ELF-1 (cell line): ENCODE measurements at places on chromosomes 11 and 22.

DNA sequence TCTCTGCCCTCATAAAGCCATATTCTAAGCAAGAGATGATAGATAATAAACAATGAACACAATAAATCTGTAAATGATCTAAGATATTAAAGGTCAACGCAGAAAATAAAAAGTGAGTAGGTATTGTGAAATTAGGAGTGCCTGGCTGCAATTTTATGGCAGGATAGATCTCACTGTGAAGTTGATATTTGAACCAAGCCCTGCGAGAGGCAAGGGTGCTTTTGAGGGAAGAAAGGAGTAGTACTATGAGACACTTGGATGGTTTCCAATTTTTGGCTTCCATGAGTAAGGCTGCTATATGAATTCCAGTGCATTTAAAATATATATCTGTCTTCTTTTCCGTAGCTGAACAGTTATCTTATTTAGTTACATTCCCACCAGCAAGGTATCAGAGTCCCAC is 720.0 kb upstream of the CNTN5 start:
- no peak for DNase-seq

DNA sequence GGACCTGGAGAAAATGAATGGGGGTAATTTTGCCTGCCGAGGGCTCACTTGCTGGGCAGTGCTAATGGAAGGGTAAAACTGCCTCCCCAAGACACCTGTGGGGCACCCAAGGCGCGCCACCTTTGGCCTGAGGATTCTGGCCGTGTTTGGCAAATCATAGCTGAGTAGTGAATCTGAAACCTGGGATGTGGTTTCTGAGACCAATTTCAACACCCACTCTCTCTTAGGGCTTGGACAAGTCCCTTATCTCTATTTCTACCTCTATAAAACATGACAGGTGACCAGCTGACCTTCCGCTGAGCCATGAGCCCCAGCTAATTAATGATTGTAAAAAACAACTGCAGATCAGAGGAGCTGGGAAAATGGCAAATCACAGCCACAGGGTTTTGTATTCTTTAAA is 1.5 kb upstream of the PACSIN3 start:
- no peak for DNase-seq

- DNase-seq, result no peak
Measured at GRCh38 chr11:44564670-44565210, 723 bp upstream of the CD82 start.

GRCh38 chr22:48887394-48888332 is 940.0 kb downstream of the BRD1 start:
- DNase-seq, result no peak

DNA sequence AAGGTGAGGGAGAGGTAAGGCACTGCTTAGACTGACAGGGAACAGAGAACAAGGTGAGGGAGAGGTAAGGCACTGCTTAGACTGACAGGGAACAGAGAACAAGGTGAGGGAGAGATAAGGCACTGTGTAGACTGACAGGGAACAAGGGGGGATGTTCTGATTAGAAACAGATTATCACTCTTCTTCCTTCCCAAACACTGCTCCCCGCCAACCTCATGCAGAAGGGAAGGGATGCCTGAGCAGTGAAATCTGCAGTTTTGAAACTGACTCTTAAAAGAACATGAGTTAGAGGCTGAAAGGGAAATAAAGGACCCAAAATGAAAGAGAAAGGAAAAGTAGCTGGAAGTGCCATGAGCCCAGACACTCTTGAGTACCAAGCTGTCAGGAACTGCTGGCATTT is 29.8 kb downstream of the NEFH start:
- no peak for DNase-seq

DNA sequence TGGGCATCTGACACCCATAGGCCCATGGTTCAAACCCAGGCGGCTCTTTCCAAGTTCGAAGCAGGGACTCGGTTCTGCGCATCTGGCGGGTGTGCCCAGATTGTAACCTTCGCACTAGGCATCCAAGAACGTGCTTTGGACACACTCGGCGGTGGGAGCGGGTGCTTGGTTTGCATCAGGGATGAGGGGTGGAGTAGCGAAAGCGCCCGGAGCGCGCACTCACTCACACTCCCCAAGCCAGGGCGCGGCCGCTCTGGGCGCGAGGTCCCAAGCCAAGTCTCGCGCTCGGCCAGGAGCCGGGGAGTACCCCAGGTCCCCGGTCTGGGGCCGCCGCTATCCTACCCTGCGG is 243 bp upstream of the SYT9 start:
- no peak for DNase-seq

DNA sequence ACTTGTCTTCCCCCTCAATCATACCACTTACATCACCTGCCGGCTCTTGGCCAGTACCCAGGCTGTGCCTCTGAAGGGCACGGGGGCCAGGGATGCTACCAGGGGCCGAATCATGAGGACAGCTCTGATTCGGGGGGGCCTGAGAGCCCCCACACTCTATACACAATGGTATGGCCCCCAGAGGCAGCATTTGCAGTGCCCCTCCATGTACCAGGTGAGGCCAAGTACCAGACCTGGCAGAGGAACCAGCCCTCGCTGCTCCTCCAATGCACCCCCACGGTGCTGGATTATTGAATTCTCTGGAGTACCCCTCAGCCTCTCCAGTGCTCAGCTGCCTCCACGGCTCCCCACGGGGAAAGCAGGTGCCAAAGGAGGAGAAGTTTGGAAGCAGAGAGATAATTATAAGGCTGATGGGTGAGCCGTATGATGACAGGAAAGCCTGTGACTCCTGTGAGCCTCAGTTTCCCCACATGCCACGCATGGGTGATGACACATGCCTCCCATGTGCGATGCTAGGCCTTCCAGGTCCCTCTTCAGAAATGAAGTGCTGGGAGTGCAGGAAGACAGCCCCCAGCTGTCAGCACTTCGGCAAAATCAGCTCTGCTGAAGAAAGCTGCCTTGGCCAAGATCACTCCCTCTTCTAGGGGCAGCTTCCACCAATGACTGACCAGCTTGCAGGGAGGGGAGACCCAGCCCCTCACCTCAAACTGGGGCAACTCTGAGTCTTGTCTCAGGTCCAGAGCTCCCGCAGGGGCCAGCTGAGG is 69.9 kb downstream of the THAP12 start:
- DNase-seq, result no peak

GRCh38 chr11:22634897-22635629 is 9.4 kb upstream of the FANCF start:
- DNase-seq, result peak; percentile 74

- no peak for DNase-seq
Measured at GRCh38 chr11:102204174-102204573, 93.9 kb downstream of the YAP1 start.

- no peak for DNase-seq
Measured at GRCh38 chr11:35980686-35981390, 37.0 kb downstream of the LDLRAD3 start.

GRCh38 chr11:124829986-124830385 is 29.8 kb upstream of the MSANTD2 start:
- no peak for DNase-seq

DNA sequence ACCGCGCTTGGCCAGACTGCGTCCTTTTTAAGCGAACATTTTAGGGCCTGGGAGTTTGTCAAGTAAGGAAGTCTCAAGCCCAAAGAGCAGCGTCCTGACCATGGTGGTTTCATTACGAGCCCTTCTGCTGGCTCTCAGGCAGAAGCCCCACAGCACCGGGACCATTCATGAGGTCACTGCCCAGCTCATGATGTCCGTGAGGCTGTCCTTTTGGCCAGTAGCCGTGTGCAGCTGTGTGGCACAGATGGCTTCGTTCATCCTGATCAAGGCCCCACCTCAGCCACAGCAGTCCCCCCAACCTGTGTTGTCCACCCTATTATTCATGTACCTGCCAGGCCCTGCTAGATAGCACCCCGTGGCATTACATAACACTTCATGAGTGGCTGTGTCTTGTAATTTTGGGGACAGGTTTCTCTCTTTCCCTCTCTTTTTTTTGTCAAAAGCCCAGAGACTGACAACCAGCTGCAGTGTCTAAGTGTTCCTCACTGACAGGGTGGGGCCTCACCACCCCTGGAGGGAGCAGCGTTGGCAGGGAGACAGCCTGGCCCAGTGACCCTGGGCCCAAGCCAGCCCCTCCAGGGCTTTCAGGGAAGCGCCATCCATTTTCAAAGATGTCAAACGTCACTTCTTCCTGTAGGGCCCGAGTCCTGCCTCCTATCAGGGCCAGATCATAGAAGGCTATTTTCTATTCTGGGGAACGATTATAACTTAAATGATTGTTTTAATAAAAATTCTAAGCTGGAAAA is 21.8 kb upstream of the CABP7 start:
- no peak for DNase-seq
